ENCODE measurements at places on chromosomes 3 and 15.

GRCh38 chr15:82139823-82140268 lies 94.0 kb upstream of the MEX3B start:
- DNase-seq: peak; percentile 81

DNA sequence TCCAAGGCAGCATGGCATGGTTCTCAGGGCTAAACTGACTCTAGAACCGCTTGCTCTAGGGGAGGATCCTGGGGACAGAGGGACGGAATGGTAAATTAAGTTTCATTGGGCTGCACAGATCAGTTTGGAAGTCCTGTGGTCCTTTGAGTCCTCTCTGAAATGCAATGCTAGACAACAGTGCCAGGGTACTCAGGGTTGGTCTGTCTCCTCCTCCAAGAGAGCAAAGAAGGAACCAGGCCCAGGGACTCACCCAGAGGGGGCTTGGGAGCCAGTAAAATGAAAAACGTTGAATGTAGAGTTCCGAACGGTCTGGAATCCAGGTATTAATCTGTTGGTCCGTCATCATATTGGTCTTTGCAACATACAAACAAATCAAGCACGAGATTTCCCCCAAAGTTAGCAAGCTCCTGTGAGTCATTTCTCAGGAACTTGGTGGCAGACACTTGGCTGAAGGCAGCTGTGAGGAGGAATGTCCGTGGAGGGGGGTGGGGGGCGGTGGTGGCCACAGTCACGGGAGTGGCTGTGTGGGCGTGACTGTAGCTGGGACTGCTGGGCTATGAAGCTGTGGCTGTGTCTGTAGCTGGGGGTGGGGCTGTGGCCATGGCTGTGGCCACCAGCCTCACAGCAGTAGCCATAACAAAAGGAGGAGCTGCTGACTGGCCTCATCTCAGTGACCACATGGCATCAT lies 361.0 kb downstream of the SHQ1 start:
- peak; percentile 73 for DNase-seq

DNA sequence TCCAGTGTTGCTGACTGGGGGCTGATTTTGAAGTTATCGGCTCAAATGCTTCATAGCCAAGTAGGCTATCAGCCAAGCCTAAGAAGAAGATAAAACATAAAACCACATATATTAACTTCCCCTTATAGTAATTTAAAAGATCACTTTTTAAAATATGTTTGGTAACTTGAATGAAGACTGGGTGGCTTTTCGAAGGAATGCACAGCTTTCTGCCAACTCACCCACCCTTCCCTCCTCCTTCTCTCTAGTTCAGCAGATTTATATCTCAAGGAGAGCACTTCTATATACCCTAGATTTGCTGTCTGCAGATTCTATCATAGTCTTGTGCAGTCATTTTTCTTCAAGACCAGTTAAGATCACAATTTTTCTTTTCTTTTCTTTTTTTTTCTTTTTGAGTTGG lies 189.4 kb upstream of the CHRM5 start:
- DNase-seq: peak; percentile 67

DNA sequence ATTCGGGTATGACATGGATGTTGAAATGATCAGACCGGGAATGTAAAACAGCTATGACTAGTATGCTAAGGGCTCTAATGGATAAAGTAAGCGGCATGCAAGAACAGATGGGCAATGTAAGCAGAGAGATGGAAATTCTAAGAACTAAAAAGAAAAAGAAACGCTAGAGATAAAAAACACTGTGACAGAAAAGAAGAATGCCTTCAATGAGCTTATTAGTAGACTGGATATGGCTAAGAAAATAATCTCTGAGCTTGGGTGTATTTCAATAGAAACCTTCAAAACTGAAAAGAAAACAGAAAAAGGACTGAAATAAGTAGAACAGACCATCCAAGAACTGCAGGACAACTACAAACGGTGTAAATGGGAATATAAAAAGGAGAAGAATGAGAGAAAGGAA lies 101.2 kb downstream of the HES1 start:
- DNase-seq: no peak

- DNase-seq: peak; percentile 68
These were observed 5.9 kb downstream of the ARHGEF3 start for GRCh38 chr3:56795829-56796185.

- peak; percentile 98 for DNase-seq
These were observed at the start of gene DLG1 for GRCh38 chr3:197298341-197298944. Gene DLG1 (minus strand): TSS chr3:197298612. CDS start chr3:197297204, 1,408 bp downstream.

GRCh38 chr3:48215876-48216275 lies 7.4 kb upstream of the CAMP start:
- no peak for DNase-seq

- DNase-seq: no peak
These were observed 632 bp upstream of the DHX36 start for GRCh38 chr3:154324919-154325318.

DNA sequence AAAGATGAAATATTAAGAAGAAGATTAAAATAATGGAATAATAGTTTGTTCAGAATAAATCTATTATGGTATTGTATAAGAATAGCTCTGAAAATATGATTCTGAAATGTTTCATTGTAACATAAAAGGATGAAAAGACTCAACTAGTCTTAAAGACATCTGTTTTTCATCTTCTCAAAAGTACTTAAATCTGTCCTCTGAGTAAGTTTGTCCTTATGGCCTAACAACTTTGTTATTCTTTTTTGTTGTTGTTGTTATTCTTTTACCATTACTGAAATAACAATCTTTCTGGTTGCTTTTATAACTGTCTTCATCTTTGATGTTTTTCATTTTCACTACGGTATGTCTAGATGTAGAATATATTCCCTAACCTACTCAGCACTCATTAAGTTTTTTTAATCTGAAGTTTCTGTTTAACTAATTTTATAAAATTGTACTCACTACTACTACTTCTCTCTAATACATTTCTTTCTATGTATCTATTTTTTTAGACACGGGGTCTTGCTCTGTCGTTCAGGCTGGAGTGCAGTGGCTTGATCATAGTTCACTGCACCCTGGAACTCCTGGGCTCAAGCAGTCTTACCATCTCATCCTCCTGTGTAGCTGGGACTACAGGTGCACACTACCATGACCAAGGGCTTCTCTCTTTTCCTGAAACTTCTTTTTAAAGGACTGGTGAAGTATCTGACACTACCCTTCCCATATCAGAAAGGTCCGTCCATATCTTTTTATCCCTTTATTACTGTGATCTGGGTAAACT lies 240.7 kb downstream of the PCCB start:
- DNase-seq: no peak

GRCh38 chr15:68313501-68314410 lies 36.2 kb downstream of the FEM1B start:
- DNase-seq: no peak

DNA sequence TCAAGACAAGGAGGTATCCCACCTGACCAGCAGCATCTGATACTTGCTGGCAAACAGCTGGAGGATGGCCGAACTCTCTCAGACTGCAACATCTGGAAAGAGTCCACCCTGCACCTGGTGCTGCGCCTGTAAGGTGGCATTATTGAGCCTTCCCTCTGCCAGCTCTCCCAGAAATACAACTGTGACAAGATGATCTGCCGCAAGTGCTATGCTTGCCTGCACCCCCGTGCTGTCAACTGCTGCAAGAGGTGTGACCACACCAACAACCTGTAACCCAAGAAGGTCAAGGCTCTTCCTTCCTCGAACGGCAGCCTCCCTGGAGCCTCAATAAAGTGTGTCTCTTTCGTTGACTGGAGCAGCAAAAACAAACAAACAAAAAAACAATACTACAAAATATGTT lies 2.2 kb upstream of the SLC4A7 start:
- DNase-seq: no peak

DNA sequence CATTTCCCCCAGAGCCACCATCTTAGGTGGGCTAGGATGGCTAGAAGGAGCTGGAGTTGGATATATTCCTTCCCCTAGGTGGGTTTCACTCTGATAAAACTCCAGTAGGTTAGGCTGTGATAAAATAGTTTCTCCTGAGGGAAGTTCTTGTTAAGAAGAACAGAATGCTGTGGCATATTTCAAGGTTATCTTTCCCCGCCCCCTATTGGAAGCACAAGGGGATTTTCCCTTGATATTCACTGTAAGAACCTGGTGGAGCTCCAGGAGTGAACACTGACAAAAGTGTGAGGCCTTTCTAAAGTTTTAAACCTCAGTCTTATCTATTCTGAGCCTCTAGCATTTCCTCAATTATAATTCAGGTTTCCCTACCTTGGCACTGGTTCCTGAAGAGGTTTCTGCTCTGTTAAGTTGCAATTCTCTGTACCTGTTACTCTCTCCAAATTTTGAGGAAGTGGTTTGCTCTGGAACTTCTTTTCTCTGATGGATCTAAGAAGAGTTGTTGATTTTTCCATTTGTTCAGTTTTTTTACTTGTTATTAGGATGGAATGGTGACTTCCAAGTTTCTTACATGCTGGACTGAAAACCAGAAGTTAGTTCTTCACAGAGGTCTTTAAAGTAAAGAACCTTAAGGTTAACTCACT lies 113.5 kb downstream of the GMPS start:
- peak; percentile 16 for DNase-seq

DNA sequence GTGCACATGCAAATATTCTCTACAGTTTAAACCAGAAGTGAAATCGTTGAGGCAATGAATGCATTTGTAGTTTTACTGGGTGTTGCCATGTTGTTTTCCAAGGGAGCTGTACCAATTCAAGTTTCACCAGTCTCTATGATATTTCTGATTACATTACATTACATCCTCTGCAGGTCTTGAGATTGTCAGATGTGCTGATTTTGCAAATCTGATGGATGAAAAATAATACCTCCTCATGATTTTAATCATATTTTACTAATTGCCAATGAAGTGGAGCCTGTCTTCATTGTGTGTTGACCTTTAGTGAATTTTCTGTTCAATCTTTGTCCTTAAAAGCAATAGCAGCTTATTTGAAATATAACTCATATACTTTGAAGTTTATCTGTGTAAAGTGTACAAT lies 282.4 kb downstream of the NR2F2 start:
- DNase-seq: no peak

- no peak for DNase-seq
These were observed 91.6 kb downstream of the RASA2 start for GRCh38 chr3:141578202-141578973.

GRCh38 chr3:64530434-64531049 lies 157.3 kb downstream of the ADAMTS9 start:
- DNase-seq: peak; percentile 73

DNA sequence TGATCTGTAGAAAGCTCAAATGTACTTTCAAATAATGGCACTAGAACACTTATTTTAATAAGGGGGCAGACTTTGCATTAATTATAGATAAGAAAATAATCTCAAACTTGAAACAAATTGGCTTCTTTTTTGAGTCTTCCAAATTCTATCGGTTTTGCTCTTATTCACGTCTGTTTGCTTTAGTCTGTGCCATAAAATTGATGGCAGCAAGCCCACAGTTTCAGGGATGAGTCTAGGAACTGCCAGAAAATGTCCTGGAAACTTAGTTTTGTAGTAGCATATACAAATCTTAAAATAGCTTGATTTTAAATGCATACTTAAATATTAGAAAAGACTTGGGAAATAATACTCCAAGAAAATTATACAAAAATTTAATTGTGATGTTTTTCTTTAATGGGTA lies 39.7 kb downstream of the BCHE start:
- DNase-seq: no peak

GRCh38 chr15:48415036-48415886 lies 84.0 kb downstream of the DUT start:
- DNase-seq: no peak

- no peak for DNase-seq
These were observed 775.8 kb downstream of the ZNF385D start for GRCh38 chr3:20975188-20975651.

GRCh38 chr15:80559320-80559693 lies 135.8 kb upstream of the ABHD17C start:
- DNase-seq: peak; percentile 50

- no peak for DNase-seq
These were observed 5.2 kb downstream of the NGRN start for GRCh38 chr15:90270502-90271150.

DNA sequence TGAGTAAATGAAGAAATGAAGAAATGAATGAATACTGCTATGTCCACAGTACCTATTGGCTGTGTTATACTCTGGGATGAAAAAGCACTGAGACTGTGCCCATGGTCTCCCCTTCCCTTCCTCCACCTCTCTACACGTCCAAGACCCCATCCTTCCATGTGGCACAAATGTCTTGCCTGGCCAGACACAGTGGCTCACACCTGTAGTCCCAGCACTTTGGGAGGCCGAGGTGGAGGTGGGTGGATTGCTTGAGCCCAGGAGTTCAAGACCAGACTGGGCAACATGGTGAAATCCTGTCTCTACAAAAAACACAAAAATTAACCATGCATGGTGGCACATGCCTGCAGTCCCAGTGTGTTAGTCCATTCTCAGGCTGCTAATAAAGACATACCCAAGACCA lies 200.1 kb downstream of the FAM43A start:
- DNase-seq: no peak

- no peak for DNase-seq
These were observed 121.8 kb downstream of the OXSM start for GRCh38 chr3:25911525-25912295.

- no peak for DNase-seq
These were observed 309.2 kb downstream of the MAGI1 start for GRCh38 chr3:65729555-65729954.

- DNase-seq: no peak
These were observed 118.3 kb downstream of the PROS1 start for GRCh38 chr3:93855401-93855800.

DNA sequence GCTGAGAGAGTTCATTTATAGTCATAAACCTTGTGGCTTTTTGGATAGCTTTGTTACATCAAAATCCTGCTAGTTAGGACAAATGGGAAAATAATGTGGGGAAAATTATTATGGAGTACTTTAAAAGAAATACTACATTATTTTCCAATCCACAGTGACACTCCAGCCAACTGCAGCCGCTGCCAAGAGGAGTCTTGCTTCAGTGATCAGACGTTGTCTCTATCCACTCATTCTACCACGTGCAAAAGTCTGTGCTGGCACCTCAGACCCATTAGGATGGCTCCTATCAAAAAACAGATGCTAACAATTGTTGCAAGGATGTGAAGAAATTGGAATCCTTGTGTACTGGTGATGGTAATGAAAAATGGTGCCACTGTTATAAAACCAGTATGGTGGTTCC lies 128.6 kb upstream of the IQSEC1 start:
- no peak for DNase-seq

GRCh38 chr3:193791041-193792032 lies 198.3 kb downstream of the OPA1 start:
- peak; percentile 37 for DNase-seq

GRCh38 chr3:38136393-38136776 lies 542 bp downstream of the ACAA1 start:
- DNase-seq: peak; percentile 51

GRCh38 chr3:79351699-79352098 lies 416.1 kb downstream of the ROBO1 start:
- DNase-seq: no peak

Measured in hematopoietic multipotent progenitor cell treated with erythropoietin and hydrocortisone succinate and interleukin-3 and kit ligand, for 4 days (in vitro differentiated cells).